Hepatocyte (in vitro differentiated cells): ENCODE measurements at places on chromosomes 6 and 20. TPM values are rescaled to one million over a fixed set of nuclear protein-coding genes. Genes with fewer than 3 reads are reported as not detected.

GRCh38 chr6:130964289-130964688 lies 98.8 kb downstream of the EPB41L2 start:
- H3K27ac ChIP-seq = no peak overlapping the region
- peaks cover 15% of the 10 kb centered on the region for H3K4me1 ChIP-seq
- H3K4me3 ChIP-seq = no peak overlapping the region
- H3K27me3 ChIP-seq = no peaks in the 10 kb centered on the region

DNA sequence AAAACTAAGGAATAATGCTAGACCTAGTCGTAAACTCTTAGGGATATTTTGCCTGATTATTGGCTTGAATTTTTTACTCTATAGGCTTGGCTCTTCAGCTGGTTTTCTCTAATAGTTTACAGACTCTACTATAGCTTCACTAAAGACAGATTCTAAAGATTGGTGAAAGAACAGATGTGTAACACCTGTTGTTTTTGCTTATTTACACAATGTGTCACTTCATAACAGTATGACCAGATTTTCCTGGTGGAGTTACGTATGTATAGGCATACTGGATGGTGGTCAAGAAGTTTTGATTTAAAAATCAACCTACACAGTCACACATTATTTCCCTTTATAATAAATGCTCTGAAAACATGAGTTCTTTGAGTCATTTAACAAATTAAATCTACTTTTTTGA lies 4.8 kb downstream of the COL19A1 start:
- no peaks in the 10 kb centered on the region for H3K36me3 ChIP-seq
- no peak for DNase-seq
- no peak overlapping the region for H3K4me3 ChIP-seq
- H3K27ac ChIP-seq = no peak overlapping the region
- H3K27me3 ChIP-seq = peaks cover 2% of the 10 kb centered on the region

The MUC22 gene
- total RNA-seq = 0.03 TPM in 1 of 2 replicates, not detected in the other

GRCh38 chr20:49480236-49480635 lies 2.2 kb downstream of the KCNB1 start:
- H3K27me3 ChIP-seq = peaks cover 18% of the 10 kb centered on the region
- no peak for DNase-seq
- H3K27ac ChIP-seq = no peak overlapping the region
- H3K4me1 ChIP-seq = peaks cover 9% of the 10 kb centered on the region
